Peyer's patch (tissue), 4 donors: ENCODE measurements at places on chromosomes 12 and 14. TPM values are rescaled to one million over a fixed set of nuclear protein-coding genes. Genes with fewer than 3 reads are reported as not detected.

DNA sequence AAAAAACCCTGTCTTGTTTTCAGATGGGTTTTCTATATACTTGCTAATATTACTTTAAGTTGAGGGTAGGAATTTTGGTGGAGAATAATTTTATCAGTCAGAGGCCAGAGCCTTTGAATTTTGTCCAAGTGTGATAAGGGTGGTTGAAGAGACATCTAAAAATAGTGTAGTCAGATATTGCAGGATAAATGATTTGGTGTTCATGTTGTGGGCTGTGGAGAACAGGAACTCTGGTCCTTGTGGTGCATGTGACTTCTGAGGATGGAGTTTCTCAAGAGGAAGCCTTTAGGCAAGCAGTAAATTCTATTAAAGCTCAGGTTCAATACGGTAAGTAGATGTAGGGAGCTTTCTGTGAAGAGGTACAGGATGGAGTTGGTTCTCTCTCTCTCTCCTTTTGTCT, 2.8 kb downstream of the ADAM21 start:
- no peak for DNase-seq

DNA sequence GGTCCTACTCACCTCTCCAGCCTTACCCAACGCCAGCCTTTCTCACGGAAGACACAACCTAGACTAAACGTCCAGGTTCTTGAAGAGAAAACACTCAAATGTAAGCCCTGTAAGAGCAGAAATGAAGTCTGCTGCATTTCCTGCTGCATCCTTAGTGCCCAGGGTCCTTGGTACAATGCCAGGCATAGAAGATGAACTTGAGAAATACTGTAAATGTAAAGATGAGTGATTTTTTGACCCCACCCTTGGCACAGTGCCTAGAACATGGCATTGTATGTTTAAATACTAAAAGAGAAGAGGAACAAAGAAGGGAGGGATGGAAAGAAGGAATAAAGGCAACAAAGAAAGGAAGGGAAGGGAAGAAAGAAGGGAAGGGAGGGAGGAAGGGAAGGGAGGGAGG, 514.6 kb downstream of the MED13L start:
- no peak for DNase-seq

- DNase-seq: no peak
Measured at GRCh38 chr14:24054324-24054641, 2.5 kb downstream of the CARMIL3 start.

DNA sequence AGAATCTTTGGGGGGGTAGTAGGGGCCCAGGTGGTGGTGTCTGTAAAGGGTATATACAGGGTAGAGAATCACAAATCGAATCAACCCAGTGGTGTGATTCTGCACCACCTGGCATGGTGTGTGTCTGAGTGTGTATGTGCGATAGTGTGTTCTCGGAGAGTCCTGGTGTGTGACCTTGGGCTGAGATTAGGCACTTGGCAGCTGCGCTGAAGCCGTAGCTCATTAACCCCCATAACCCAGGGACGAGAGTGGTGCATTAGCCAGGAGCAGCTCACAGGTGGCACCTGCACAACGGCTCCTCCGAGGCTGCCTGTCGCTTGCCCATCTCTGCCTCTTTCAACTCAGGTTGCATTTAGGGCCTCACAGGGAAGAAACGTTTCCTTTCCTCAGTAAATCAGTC, 15.6 kb upstream of the TESC start:
- no peak for DNase-seq

CLEC7A gene
- total RNA-seq: 2.8 TPM

FAR2 gene
- 41.6 TPM for total RNA-seq

DNA sequence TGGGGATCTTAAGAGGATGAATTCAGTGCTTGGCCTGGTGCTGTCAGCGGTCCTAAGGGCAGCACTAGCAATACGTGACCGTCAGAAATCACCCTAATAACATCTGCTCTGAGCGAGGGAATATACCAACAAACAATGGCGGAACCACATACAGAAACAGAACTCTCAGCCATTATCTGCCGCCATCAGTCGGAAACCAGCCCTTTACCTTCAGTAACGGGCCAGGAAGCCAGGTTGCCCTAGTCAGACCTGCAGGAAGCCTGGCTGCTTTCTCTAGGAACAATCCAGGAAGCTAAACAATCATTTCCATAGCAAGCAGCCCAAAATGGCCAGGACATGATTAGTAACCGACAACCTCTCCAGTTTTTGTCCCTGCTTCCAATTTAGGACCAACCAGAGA, 5.6 kb downstream of the CDCA4 start:
- no peak for DNase-seq
